NCI-H187 (cell line): ENCODE measurements at places on chromosomes 11 and 22.
A peak's percentile ranks its signal among the peaks of the same experiment; 100 is the strongest.

GRCh38 chr11:129709801-129710398, 105.7 kb upstream of the TMEM45B start:
- no peak for DNase-seq

GRCh38 chr11:68806931-68807844, 34.5 kb downstream of the CPT1A start:
- DNase-seq, result no peak

- peak; percentile 55 for DNase-seq
These were observed 41.0 kb downstream of the C11orf58 start for GRCh38 chr11:16779436-16779835.

GRCh38 chr11:6298605-6299004, 21.7 kb downstream of the CAVIN3 start:
- DNase-seq, result no peak

DNA sequence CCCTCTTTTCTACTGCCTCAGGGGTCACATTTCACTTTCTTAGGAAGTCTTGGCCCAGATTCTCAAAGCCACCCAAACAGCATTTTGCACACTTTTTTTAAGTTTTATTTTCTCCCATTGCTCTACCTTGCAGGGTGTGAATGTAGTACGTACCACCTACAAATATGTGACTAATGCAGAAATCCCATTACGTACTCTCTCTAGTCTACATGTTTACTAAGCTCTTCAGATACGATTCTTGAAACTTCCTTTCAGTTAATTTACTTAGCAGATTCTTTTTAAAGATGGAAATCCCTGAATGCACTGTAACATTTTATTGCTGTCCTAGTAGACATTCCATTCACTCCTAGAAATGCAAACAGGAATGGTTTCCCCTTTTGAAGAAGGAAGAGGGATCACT, 61.3 kb downstream of the LRRC4C start:
- no peak for DNase-seq

GRCh38 chr11:15714641-15715399, 600.1 kb downstream of the INSC start:
- DNase-seq, result peak; percentile 95

DNA sequence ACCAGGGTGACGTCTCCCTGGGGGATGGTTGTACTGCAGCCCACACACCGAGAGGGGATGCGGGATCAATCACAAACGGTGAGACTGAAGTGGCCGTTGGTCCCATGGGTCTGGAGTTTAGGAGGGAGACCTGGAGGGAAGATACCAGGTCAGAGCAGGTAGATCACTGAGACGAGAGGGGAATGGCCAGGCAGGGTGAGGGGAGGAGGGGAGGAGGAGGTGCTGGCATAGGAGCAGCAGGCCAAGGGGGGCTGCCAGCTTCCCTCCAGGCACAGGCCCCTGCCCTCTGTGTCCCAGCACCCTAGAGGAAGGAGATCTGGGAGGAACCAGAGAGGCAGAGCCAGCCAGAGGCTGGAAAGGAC, 7.0 kb downstream of the MAPK8IP2 start:
- no peak for DNase-seq

DNA sequence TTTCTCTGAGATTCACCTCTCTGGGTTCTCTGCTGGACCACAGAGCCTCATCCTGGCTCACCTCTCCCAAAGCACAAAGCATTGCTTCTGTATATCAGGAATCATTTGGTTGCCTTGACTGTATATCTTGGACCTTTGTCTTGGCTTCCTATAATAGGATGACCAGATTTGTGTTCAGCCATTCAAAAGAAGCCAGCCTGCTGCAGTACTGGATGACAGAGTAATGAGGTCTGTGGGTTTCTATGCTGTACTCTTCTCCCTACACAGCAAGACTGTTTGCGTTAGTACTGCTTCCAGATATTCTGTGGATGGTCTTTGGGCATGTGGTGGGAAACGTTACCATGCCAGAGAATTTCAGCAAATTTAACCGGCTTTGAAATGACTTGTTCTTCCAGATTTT, 39.8 kb downstream of the ARFGAP2 start:
- peak; percentile 44 for DNase-seq

DNA sequence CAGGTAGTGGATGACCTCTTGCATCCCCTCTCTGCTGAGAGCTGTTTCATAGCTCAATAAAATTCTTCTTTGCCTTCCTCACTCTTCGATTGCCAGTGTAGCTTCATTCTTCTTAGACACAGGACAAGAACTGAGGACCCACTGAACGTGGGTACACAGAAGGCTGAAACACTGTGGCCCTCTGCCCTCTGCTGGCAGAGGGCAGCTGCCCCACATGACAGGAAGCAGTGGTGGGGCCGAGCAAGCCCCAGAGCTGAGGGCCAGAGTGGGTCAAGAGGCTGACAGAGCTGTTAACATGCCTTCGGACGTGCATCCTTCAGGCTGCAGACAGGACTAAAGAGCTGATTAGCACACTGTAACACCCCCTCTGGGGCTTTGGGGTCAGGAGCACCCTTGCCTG, 15.6 kb downstream of the SMC1B start:
- DNase-seq, result no peak
